ENCODE measurements at places on chromosomes 11 and 22. TPM values are rescaled to one million over a fixed set of nuclear protein-coding genes. Genes with fewer than 3 reads are reported as not detected.
A peak's percentile ranks its signal among the peaks of the same experiment; 100 is the strongest.

DNA sequence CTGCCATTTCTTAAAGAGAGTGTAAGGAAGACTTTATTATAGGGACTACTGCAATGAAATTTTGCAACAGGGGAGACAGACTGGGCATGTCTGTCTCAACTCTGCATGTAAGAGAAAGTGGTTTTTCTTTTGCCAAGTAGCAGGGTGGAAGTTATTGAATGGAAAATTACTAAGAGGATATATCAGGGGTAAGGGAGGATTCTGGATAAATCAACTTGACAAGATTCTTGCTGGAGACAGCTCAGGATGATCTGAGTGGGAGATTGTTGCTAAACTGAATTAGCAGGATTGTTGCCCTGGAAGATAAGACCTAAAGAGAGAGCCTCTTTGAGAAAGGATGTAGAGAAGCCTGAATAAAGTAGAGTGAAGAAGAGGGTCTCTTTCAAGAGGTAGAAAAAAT lies 145.8 kb downstream of the LUZP2 start:
- DNase-seq = no peak

- DNase-seq = peak; percentile 28
Measured at GRCh38 chr22:36351921-36352802, 35.6 kb downstream of the MYH9 start.

The TOM1 gene
- total RNA-seq = 49.1 TPM

- no peak for DNase-seq
Measured at GRCh38 chr11:128048121-128048520, 539.2 kb downstream of the ETS1 start.

GRCh38 chr11:1295591-1295990 lies 13.8 kb downstream of the TOLLIP start:
- DNase-seq = no peak

DNA sequence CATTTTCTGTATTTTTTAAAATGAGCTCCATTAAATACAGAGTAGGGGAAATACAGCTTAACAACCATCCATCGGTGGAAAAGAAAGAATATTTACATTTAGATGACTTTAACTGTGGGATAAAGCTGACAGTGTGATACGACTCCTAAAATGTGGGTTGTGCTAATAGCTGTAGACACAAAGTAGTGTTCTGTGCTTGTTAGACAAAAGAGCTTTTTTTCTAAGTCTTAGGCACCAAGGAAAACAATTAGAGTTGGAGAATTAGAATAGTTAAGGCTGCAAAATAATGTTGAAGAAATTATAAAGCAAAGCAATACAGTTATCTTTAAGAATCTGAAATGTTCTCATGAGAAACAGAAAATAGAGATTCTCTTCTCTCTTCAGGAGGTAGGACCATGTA lies 307.7 kb upstream of the KIRREL3 start:
- no peak for DNase-seq

The MUC2 gene
- total RNA-seq = not detected

The SAA1 gene
- not detected for total RNA-seq

GRCh38 chr22:46894851-46895640 lies 132.6 kb downstream of the TBC1D22A start:
- DNase-seq = no peak

The BTBD10 gene
- total RNA-seq = 66.2 TPM

The SLC22A6 gene
- not detected for total RNA-seq

- no peak for DNase-seq
Measured at GRCh38 chr11:6648501-6648900, 7.1 kb downstream of the DCHS1 start.

The SCARF2 gene
- 7.7 TPM for total RNA-seq

DNA sequence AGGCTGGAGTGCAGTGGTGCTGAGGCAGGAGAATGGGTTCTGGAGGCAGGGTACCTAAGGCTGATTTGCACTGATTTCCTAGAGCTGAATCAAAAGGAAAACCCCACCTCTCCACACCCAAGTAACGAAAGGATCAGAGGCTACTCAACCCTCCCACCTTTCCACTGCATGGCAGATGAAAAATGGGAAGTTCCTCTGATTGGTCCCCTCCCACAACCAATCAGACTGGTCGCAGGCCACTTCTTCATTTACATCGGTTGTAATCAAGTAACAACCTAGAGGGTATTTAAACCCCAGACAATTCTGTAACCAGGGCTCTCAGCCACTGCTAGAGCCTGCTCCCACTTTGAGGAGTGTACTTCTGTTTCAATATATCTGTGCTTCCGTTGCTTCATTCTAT lies 18.6 kb upstream of the PARVB start:
- no peak for DNase-seq

DNA sequence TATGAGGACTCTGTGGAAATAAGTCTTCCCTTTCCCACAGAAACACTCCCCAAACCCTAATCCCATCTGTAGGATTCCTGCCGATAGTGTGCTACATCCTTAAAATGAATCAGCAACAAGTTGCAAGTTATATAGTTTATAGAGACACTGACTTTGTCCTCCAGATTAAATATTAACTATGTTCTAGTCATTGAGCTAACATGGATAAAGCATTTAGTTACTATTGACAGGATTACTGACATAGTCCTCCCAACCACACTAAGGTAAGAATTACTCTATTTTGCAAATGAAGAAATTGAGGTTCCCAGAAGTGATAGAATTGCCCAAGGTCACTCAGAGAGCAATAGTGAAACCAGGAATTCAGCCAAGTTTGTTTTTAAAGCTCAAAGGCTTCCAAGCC lies 1.9 kb downstream of the OR52M1 start:
- DNase-seq = no peak

DNA sequence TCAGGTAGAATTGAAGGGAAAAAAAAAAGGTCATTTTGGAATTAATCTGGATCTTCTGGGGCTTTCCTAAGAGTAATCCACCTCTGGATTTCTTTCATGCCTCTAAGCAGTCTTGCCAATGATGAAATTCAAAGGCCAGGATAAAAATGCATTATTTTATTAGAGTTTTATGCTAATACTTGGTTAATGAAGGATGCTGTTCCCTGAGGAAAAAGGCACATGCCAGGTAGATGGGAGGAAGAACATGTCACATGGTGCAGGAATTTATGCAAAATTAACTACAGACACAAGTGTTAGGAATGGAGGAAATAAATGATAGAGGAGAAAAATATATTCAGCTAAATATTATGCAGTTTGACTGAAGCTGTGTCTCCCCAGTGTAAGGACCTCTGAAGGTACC lies 792.0 kb downstream of the ETS1 start:
- no peak for DNase-seq

All from H4 (cell line).